ENCODE measurements at places on chromosomes 13 and 19. TPM values are rescaled to one million over a fixed set of nuclear protein-coding genes. Genes with fewer than 3 reads are reported as not detected.

Gene SPATA13
- total RNA-seq = 34.6 TPM

Gene APLP1
- under 0.01 TPM for total RNA-seq

Gene FSD1
- total RNA-seq = 1.7 TPM

Gene CPB2
- not detected for total RNA-seq

Gene KRTDAP
- not detected for total RNA-seq

Gene NLRP4
- not detected for total RNA-seq

Gene FXYD3
- total RNA-seq = 4.0 TPM

Gene NANOS3
- total RNA-seq = not detected

Gene IGFL1
- total RNA-seq = not detected

Gene NKPD1
- under 0.01 TPM for total RNA-seq

Gene SLC1A5
- 31.6 TPM for total RNA-seq

Gene MYO16
- 5.2 TPM for total RNA-seq

Gene SYT5
- total RNA-seq = 0.15 TPM

Gene URAD
- total RNA-seq = not detected

Measured in melanocyte of skin (primary cell).